ENCODE measurements at places on chromosomes 16 and 17.

DNA sequence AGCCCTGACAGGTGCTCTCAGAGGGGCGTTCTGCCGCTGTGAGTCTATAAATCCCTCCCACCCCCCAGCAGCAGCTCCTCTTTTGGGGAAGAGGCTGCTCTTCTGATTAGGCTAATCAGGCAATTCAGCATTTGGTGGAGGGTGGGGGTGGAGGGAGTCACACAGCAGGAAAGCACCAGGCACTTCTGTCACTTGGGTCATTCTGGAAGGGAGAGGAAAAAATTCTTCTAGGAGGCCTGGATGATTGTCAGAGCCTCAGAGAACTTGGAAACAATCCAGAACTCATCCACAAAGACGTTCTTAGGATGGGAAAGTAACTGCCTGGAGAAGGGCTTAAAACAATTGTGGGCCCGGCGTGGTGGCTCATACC lies 7.3 kb upstream of the SSTR2 start:
- DNase-seq: no peak

GRCh38 chr17:40799859-40800258 lies at the start of gene KRT28:
KRT28 (minus strand) TSS chr17:40799959; CDS start chr17:40799893, 66 bp downstream.
- no peak for DNase-seq

DNA sequence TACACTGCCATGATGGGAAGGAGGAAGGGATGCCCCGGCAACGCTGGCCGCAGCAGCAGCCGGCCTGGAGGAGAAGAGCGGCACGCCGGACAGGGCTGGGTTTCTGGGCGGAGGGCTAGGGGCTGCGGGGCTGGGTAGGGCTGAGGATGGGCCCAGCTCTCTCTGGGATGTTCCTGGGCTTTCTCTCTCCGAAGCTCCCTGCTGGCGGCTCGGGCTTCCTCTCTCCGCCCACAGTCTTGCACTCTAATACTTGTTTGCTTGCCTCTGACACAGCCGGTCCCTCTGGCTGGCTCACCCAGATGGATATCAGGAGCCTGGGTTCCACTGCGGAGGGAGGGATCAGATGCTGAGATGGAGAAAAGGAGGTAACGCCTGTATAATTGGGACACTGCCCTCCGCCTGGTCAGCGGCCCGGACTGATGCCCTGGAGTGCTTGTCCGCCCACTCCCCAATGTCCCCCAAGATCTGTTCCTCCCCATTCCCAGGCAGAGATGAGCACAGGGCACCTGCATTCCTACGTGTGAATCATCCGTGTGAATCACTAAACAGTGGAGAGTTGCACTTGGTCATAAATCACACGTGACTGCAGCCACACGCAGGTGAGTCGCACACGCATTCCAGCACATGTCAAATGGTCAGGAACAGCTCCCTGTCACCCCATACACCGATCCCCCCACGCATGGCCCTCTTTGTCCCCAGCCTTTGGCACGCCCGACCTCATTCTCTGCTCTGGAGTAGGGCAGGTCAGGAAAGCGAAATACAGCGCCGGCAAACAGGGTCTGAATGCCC lies at the start of gene ALOXE3:
Gene ALOXE3 (minus strand): TSS at position 535 of the 789 bp plus-strand sequence. CDS start 524 bp downstream, at position 11.
- no peak for DNase-seq

- no peak for DNase-seq
These were observed 17.1 kb downstream of the RAI1 start for GRCh38 chr17:17698371-17698770.

GRCh38 chr17:51493206-51493605 lies 232.9 kb downstream of the UTP18 start:
- no peak for DNase-seq

- no peak for DNase-seq
These were observed 56.6 kb downstream of the IRF8 start for GRCh38 chr16:85955566-85955965.

DNA sequence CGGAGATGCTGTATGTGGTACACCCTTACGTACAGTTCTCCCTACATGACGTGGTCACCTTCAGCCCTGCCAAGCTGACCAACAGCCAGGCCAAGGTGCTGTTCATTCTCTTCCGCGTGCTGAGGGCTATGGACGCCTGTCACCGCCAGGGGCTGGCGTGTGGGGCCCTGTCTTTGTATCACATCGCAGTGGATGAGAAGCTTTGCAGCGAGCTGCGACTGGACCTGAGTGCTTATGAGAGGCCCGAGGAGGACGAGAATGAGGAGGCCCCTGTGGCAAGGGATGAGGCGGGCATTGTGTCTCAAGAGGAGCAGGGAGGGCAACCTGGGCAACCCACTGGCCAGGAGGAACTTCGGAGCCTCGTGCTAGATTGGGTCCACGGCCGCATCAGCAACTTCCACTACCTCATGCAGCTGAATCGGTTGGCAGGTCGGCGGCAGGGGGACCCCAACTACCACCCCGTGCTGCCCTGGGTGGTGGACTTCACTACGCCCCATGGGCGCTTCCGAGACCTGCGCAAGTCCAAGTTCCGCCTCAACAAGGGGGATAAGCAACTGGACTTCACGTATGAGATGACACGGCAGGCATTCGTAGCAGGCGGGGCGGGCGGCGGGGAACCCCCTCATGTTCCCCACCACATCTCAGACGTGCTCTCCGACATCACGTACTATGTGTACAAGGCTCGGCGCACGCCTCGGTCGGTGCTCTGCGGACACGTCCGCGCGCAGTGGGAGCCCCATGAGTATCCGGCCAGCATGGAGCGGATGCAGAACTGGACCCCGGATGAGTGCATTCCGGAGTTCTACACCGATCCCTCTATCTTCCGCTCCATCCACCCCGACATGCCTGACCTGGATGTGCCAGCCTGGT lies 1.4 kb downstream of the WDR81 start:
- DNase-seq: no peak

GRCh38 chr16:23827057-23827456 lies 8.7 kb upstream of the PRKCB start:
- DNase-seq: peak; percentile 11

DNA sequence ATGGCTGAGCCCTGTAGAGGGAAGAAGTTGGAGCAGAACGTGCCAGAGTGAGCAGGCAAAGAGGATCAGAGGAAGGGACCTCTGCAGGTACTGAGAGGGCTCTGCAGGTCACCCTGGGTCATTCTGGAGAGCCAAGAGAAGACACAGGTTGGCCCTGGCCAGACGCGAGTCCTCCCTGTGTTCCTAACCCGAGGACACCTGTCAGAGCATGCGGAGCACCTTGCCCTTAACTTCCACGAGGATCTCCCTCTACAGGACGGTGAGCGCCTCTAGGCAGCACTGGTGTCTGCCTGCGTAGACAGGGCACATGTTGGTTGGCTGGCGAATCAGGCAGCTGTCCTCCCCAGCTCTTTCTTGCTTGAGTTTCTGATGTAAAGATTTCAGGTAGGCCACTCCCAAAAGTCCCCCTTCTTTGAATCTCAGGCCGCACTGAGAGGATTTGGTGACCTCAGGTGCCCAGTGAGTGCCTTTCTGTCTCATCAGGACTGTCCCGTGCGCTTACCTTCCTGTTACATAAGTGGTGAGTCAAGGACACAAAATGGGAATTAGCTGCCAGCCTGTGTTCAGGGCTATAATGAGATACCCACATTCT lies 45.3 kb downstream of the MPRIP start:
- DNase-seq: no peak

All from stimulated activated naive CD4-positive, alpha-beta T cell (primary cell).